ENCODE measurements at places on chromosomes 16 and 17.
A peak's percentile ranks its signal among the peaks of the same experiment; 100 is the strongest.

GRCh38 chr17:3890082-3890877 lies 2.6 kb downstream of the CAMKK1 start:
- no peak for DNase-seq

GRCh38 chr17:49530118-49530517 lies 35.0 kb downstream of the NGFR start:
- no peak for DNase-seq

DNA sequence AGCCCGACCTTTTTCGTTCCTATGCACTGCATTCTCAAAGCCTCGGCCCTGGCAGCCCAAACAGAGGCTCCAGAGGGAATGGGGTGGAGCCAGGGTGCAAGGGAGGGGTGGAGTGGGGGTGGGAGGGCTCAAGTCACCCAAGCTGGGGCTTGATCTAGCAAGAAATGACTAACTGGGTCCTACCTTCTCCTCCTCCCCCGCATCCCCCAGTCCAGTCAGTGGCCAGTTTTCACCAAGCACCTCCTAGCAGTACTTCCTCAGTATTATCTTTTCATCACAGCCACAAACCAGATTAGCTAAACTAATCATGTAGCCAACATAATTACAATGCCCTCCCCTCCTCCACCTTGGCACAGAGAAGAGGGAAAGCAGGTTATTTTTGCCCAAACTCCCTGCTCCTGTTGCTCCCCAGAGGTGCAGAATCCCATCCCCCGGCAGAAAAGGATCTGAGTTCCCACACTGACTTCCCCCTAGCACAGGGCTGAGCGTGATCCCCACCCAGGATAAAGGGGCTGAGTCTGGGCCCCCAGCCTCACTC lies 2.2 kb downstream of the JUP start:
- no peak for DNase-seq

GRCh38 chr17:56314026-56314425 lies 160.8 kb downstream of the ANKFN1 start:
- DNase-seq = no peak

DNA sequence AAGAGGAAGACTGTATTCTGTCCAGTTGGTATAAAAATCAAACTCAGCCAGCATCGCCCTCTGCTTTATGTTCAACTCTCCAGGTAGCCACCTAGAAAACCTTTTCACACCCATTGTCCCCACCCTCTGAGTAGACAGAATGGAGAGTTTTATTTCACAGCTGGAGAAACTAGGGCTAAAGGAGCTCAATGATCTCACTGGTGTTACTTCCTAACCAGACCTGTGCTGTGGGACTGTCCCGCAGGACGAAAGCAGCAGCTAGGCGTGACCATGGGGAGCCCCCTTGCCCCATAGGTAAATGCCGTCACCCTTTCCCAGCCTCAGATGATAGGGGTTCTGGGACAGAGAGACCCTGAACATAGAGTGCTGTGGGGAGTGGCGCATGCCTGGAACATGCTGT lies 67.7 kb downstream of the CYLD start:
- DNase-seq = no peak

DNA sequence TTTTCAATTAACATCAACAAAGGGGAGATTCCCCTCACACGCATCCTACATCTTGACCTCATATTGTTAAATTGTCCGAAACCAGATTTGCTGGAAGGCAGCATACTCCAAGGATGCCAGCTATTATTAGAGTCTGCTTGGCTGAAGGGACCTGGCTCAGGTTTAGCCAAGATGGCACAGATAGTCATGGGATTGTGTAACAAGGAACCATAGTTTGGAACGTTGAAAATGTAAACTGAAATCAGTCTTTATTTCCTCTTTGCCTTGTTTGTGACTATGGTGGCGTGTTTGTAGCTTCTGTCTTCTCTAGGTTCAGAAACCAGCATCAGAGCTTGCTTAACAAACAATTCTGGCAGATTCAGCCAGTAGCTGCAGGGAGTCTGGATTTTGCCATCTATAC lies 5.9 kb downstream of the ARSG start:
- no peak for DNase-seq

- no peak for DNase-seq
These were observed 30.4 kb downstream of the NME3 start for GRCh38 chr16:1740781-1741490.

- peak; percentile 18 for DNase-seq
These were observed 643 bp downstream of the HSDL1 start for GRCh38 chr16:84144209-84144858.

DNA sequence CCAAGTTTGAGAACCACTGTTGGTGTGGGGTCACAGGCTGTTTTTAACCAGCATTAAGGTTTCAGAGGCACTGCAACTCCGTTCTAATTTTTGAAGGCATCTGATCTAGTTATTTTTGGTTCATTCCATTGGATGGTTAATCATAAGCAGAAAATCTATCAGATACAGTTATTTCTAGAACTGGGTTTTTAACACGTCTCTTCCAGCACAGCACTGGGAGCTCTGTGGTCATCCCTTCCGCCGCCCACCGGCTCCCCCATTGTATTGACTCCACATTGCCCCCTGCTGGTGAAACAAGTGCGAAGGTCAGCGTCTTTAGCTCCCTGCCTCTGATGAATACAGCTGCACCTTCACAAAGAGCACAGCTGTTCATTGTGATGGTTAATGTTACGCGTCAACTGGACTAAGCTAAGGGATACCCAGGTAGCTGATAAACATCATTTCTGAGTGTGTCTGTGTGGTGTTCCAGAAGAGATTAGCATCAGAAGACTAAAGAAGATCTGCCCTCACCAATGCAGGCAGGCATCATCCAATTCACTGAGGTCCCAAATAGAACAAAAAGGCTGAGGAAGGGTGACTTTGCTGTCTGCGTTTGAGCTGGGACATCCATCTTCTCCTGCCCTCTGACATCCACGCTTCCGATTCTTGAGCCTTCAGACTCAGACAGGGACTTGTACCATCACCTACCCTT lies 8.5 kb downstream of the CCL18 start:
- DNase-seq = peak; percentile 43

- no peak for DNase-seq
These were observed 33.4 kb downstream of the SOX8 start for GRCh38 chr16:1014771-1015495.

DNA sequence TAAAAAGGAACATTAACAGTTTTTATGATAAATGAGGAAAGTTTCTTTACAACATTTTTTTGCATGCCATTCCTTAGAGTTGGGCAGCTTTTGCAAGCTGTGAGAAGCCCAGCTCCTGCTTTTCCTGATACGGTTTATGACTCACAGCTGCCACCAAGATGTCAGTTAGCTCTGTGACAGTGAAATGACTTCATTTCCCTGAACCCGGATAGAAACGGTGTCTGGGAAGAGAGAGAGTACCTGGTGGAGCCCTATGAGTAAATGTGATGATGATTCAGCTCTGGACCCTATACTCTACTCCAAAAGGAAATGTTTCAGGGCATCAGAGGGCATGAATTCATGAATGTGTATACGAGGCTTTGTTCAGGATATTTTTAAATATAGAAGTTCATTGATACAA lies 366.3 kb upstream of the HSBP1 start:
- DNase-seq = no peak

DNA sequence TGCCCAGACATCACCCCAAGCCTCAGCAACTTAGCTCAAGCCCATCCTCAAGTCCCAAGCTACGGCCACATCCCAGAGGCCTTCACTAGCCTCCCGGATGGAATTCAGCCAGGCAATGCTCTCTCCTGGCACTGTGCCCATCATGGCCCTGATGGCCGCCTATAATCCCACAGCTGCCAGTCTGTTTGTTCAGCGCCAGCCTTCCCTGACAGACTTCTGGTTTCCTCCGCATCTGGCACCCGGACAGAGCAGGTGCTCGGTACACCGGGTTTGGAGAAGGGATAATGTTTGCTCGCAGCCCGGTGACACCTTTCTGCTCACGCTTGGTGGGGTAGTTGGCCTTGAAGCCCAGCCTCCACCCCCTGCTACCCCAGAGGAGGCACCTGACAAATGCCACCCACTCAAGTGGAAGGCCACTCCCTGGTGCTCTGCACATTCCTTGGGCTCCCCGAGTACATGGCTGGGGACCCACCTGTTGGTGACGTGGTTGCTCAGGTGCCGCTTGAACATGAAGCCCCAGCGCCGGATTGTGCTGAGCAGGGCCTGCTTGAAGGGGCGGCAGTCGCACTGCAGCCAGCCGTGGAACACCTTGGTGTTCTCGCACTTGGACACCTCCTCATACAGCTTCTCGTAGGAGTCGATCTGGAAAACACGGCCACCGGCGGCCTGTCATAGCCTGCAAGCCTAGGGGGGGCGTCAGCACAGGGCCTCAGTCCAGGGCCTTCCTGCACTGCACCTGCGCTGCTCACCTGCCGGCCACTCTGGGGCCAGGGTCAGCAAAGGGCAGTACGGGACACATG lies 47.1 kb downstream of the DNAH17 start:
- no peak for DNase-seq

GRCh38 chr17:69143151-69143550 lies 1.5 kb upstream of the ABCA6 start:
- no peak for DNase-seq

DNA sequence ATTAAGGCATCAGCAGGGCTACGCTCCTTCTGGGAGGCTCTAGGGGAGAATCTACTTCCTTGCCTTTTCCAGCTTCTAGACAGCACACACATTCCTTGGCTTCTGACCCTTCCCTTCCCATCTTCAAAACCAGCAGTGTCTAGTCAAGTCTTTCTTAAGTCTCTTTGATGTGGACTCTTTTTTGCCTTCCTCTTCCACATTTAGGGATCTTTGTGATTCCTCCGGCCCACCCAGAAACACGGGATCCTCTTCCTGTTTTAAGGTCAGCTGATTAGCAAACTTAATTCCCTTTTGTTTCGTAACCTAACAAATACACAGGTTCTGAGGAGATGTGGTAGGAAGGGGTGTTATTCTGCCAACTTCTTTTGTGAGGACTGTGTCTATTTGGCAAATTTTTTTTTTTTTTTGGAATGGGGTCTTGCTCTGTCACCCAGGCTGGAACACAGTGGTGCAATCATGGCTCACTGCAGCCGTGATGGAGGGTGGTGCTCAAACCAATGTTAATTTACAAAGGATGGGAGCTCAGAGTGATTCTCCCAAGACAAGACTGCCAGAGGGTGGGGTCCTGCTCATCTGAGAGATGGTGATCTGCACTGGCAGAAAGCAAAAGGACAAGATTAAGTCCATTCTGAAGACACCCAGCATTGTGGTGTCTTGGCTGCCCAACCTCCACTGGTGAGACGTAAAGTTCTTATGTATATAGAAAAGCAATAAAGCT lies 14.7 kb downstream of the KNOP1 start:
- DNase-seq = no peak

GRCh38 chr16:85821390-85822135 lies 22.1 kb downstream of the COX4I1 start:
- DNase-seq = peak; percentile 91

- DNase-seq = no peak
These were observed 29.7 kb upstream of the NXPH3 start for GRCh38 chr17:49545806-49546545.

DNA sequence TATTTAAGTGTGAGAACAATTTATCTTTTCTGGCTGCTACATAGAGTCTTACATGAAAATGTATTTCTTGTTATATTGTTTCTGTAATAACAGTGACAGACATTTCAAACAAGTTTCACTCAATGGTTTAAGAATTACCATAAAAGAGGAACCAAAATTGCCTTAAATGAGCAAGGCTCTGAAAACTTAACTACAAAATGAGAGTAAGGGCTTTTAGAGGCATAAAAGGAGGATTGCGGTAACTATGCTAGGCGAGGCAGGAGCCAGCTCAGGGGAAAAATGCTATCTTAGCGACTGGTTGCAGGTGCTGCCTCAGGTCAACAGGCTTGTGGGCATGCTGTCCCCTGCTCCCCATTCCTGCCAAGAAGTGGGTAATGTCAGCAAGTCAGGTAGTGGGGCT lies 81.7 kb upstream of the MSI2 start:
- peak; percentile 20 for DNase-seq
